Stimulated activated CD8-positive, alpha-beta memory T cell treated with anti-CD3 and anti-CD28 coated beads, Interleukin-2, amount 100 ng/mL, for 48 hours (primary cell): ENCODE measurements at places on chromosomes 2 and 18.

DNA sequence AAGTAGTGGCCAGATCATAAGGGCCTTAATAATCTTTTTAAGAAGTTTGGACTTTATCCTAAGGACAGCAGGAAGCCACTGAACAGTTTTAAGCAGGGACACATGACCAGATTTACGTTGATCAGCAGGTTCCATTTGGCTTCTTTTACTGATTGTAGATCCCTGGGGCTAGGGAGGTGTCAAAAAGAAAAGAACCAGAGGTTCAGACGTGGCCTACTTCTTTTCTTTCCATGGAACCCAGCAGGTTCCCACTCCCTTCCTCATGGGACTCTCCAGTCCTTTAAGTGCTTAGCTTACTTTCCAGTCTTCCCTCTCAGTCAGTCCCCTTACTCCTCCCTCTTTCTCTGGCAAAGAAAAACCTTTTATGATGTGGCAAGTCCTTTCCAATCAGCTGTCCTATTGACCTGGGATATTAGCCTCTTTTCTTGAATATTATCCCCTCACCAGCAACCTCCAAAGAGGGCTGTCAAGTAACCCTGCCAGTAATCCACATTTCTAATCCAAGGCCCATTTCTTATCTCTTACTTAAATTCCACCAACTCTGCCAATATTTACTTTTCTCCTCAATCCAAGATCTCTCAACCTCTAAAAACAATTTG lies 33.5 kb downstream of the NHEJ1 start:
- DNase-seq: no peak

DNA sequence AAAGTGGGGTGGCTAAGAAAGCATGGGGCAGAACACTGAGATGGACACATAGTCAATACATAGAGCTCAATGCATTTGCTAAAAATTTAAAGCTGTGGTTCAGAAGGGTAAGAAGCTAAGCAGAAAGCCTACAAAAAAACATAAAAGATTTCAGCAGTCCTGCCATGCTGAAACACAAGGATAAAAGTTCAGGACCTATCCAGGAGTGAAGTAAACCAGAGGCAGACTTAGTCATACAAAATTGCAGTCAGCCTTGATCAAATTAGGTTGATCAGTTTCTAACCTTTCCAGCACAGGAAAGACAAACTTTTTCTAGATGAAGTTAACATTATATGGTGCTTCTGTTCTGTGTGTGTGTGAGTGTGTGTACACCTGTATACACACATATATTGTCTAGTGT lies 120.8 kb upstream of the RBMS1 start:
- DNase-seq: no peak

GRCh38 chr18:5238371-5238976 lies 41.4 kb upstream of the AKAIN1 start:
- peak; percentile 26 for DNase-seq

DNA sequence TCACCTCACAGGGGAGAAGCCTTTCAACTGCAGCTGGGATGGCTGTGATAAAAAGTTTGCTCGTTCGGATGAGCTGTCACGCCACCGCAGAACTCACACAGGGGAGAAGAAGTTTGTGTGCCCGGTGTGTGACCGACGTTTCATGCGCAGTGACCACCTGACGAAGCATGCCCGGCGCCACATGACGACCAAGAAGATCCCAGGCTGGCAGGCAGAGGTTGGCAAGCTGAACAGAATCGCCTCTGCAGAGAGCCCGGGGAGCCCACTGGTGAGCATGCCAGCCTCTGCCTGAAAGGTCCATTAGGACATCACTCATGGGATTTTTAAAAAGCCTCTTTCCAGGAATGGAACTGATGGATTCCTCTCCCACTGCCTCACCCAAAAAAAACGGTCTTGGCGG lies 8.9 kb downstream of the KLF11 start:
- DNase-seq: no peak

DNA sequence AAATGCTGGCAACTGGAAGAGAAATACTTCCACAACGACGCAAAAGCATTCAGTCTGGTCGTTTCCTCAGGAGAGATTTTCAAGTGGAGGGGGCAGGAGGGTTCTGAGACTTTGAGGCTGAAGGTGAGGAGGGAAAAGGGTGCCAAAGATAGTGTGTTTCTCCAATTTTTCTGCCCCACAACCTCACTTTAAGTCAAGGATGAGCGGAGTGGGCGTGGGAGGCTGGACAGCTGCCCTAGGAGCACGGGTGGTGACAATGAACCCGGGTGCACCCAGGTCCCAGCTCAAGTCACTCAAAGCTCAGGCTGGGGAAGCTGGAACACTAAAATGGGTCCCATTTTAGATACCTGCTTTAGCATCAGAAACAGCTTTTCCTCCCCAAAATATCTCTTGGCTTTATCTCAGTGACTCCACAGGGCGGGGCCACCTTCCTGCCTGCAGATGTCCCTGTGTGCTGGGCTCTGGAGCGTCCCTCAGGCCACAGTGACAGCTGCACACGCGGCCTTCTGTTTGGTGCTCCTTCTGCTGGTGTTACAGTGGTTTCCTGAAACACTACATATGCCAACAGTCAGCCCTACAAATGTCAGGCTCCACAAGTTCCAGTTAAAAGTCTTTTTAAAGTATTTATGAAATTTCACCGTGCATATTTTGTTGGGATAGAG lies 1.4 kb upstream of the MBP start:
- DNase-seq: no peak

DNA sequence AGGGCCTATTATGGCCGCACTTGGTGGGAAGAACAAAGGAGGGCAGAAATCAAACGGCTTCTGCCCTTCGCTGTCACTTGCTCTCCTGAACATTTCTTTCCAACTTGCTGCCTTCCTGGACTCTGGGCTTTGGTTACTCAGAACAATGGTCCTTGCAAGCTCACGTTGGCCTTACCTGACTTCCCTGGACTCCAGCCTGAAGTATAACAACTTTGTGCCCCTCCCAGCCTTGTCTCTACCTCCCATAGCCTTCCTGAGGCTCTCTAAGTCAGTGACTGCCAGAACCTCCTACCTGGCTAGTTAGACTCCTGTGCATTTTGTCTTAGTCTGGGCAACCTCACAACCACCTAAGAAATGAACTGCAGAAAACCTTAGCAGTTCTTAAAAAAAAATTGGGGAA lies 30.2 kb upstream of the ITPRID2 start:
- no peak for DNase-seq

GRCh38 chr2:26757873-26758789 lies 6.0 kb upstream of the SLC35F6 start:
- no peak for DNase-seq

DNA sequence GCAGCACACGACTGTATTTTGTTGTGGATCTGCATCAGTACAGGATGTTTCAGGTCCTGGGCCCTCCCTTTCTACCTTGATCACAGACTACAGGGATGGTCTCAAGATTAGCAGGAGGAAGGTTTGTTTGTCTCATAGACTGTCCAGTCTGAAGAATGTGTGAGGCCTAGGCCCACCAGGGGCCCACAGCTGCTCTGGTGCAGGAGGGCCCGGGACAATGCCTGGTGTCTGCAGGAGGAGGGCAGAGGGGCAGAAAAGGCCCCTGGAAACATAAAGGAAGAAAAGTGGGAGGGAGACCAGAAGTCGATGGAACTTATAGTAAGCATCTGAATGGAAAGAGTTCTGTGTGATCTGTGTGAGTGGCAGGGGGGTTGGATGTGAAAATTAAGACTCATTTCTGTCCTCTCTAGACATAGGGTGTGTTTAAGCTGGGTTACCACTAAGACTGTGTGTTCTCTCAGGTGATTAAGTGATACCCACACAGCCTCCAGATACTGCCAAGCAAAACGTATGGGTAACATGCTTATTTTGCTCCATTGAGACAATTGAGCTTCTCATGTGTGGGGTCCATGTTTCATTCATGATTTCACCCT lies 33.4 kb upstream of the LPIN2 start:
- no peak for DNase-seq

DNA sequence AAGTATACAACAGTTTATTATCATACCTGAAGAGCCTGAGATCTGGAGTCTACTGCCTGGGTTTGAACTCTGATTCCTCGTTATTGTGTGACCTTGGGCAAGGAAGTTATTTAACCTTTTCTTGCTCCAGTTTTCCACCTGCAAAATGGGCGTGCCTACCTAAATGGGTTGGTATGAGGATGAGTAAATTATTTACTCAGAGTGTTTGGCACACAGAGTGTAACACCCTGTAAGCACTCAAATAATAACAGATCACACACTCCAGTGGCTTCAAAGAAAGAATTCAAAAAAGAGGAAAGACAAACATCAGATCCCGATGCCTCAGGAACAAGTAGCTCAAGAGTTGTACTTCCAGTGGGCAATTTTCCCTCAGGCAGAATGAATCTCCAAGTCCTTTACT lies 2.4 kb downstream of the SRD5A2 start:
- no peak for DNase-seq

- no peak for DNase-seq
Measured at GRCh38 chr2:9573013-9573720, 17.5 kb upstream of the ADAM17 start.

DNA sequence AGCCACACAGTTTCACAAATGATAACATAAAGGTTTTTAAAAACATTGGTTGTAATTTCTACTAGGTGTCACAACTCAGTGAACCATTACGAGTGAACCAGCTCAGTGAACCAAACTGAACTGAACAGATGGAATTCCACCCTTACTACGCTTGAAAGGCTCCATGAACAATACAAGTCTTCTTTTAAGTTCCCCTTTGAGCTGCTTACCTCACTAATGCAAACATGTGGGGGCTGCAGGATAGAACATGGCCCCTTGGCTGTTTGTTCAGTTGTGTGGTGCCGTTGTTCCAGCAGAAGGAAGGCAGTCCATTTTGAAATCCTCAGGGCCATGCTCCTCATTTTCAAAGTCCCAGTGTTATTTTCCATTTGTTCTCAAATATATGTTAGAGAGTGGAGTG lies 30.7 kb upstream of the KLHL14 start:
- no peak for DNase-seq

GRCh38 chr2:71578767-71579342 lies 125.5 kb downstream of the DYSF start:
- DNase-seq: no peak

DNA sequence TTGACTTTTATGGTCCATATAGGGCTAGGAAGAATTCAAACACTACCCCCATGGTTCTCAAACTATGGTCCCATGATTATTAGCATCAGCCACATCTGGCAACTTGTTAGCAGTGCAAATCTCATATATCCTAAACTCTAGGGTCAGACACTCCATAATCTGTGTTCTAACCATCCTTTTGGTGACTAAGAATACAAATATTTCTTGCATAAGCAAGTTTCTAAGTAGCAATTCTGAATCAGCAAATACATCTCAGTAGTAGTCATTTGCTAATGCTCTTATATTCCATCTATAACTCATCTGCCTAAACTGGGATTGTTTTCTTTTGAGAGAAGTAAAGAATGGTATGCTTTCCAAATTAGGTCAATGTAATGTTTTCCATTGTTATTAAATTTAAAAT lies 447.3 kb downstream of the TMX3 start:
- no peak for DNase-seq

- no peak for DNase-seq
Measured at GRCh38 chr2:181070119-181070835, 89.9 kb downstream of the UBE2E3 start.

GRCh38 chr18:30514059-30514458 lies 528.5 kb downstream of the DSC3 start:
- DNase-seq: no peak

DNA sequence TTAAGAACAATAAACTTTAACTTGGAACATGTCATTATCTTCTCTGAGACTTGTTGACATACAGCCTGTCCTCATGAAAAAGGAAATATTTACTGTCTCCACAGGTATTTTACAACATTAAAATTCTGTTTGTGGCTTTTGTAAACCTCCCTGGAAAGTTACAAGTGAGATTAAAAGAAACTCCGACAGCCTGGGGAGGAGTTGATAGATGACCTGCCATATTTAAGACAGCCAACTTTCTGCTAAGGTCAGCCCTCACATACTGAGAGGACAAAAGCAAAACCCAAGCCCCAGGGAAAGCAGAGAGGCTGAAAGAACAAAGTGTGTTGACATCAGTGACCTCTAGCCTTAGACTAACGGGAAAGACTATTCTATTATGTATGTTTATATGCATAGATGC lies 350.2 kb downstream of the RIT2 start:
- DNase-seq: no peak
